ENCODE measurements at places on chromosomes 4 and X. TPM values are rescaled to one million over a fixed set of nuclear protein-coding genes. Genes with fewer than 3 reads are reported as not detected.

- no peak for DNase-seq
Observed at GRCh38 chr4:127410201-127410600, 222.6 kb upstream of the INTU start.

DNA sequence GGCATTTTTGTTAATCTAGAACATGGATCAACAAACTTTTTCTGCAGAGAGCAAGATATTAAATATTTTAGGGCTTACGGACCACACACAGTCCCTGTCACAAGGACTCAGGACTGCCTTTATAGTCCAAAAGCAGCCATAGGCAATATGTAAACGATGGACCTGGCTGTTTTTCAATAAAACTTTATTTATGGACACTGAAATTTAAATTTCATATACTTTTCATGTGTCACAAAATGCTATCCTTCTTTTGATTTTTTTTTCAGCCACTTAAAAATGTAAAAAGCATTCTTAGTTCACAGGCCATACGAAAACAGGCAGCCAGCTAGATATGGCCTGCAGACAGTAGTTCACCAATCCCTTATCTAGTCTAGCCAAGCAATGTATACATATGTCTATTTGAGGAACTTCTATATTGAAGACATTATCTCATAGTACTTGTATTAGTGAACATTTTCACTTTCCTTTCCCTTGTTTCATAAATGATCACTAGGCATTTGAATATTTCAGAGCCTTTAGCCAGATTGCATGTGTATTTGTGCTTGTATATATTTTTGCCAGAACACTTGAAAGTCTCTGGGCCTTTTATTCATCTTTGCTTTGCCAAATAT is 350.9 kb downstream of the RPA4 start:
- no peak for DNase-seq

GRCh38 chr4:81214881-81215868 is at the start of gene PRKG2:
Gene PRKG2, minus strand, starts transcription at chr4:81215222. Its CDS starts 10,175 bp downstream, at chr4:81205047.
- DNase-seq = no peak

DNA sequence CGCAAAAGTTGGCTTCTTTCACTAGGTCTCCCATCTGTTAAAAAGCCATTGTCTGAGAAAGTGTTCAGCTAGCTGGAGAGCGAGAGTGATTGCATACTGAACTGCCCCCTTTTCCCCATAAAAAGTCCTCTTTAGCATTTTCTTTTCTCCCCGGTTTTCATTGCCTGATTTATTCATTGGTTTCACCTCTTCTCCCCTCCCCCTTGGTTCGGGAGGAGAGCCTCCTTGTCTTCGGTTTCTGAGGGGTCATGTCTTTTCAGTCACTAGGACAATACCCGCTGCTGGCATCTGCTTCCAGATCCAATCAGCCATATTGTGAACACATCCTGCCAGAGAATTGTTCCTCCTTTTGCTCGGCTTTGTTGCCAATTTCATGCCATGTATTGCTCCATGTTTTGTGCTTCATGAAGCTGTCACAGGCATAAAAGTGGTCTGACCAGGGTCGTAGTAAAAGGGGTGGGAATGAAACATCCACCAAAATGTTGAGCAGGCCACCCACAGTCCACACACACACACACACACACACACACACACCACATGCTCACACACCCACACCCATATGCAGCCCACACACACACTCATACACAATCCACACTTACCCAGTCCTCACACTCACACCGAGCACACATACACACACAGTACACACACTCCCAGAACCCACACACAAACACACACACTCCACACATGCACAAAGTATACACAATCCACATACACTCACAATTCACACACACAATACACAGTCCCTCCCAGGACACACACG is 136.0 kb downstream of the NKX6-1 start:
- DNase-seq = no peak

- DNase-seq = no peak
Observed at GRCh38 chrX:121655276-121655675, 607.9 kb downstream of the GLUD2 start.

DNA sequence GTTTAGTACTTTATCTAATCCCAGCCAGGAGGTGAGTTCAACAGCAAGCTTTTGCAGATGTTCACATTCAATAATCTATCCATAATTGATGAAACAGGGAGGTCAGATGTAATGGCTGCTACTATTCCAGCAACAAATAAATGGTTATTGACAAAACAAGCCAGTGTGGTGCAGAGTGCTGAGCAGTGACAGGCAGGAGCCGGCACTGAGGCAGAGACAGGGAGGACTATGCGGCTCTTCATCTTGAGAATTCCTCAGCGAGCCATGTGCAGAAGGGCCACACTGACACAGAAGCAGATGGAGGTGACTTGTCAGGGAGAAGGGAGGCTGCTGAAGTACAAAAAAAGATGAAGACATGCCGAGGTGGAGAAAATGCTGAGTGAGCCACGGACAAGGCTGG is 98.3 kb downstream of the TTC29 start:
- no peak for DNase-seq

GRCh38 chr4:149972407-149972806 is 105.8 kb upstream of the DCLK2 start:
- DNase-seq = no peak

- DNase-seq = no peak
Observed at GRCh38 chrX:131072871-131073571, 14.9 kb downstream of the ARHGAP36 start.

Gene UGT2B11
- not detected for total RNA-seq

DNA sequence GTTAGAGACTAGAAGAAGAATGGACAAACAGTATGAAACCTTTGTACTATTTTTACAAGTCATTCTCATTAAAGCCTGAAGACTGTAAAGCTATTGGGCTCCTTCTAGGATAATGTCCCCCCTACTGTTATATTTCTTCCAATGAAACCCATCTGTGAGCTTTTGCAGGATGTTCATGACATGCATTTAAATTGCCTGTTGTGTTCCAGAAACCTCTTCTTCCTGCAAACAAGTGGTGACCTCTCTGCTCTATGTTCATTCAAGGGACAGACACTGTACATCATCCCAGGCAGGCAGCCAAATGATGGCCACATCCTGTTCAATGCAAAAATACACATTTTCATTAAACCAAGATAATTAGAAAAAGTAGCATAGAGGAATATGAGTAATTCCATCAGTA is 128.0 kb downstream of the C4orf33 start:
- no peak for DNase-seq

Gene GSX2
- total RNA-seq = not detected

Gene PITX2
- total RNA-seq = not detected

GRCh38 chr4:123506011-123506695 is 109.6 kb downstream of the SPRY1 start:
- no peak for DNase-seq

DNA sequence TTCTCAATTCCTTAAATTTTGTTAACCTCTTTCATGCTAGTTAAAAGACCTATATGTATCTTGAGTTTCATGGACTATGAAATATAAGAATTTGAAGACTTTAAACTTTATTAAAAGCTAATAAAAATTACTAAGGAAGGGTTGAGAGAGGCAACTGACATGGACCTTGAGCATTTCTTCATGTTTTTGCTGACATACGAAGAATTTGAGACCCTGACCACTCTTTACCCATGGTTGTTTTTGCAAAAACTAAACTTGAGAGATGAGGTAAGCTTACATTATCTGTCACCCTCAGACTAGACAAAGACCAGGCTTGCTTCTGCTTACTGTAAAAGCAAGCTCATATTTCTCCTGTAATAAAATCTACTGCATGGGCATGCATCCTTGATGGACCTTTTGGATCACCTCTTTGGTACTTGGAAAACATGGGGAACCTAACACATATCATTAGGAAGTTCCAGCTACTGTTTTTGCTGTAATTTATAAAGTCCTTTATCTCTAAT is 338.2 kb upstream of the PABPC4L start:
- DNase-seq = no peak

Gene NDNF
- not detected for total RNA-seq

Gene BTK
- not detected for total RNA-seq

- no peak for DNase-seq
Observed at GRCh38 chr4:137994853-137995252, 247.3 kb downstream of the SLC7A11 start.

Gene OPRPN
- not detected for total RNA-seq

Gene PLXNA3
- 25.4 TPM for total RNA-seq

Gene SPANXN4
- total RNA-seq = not detected

GRCh38 chr4:71746379-71746778 is 37.5 kb downstream of the GC start:
- no peak for DNase-seq

DNA sequence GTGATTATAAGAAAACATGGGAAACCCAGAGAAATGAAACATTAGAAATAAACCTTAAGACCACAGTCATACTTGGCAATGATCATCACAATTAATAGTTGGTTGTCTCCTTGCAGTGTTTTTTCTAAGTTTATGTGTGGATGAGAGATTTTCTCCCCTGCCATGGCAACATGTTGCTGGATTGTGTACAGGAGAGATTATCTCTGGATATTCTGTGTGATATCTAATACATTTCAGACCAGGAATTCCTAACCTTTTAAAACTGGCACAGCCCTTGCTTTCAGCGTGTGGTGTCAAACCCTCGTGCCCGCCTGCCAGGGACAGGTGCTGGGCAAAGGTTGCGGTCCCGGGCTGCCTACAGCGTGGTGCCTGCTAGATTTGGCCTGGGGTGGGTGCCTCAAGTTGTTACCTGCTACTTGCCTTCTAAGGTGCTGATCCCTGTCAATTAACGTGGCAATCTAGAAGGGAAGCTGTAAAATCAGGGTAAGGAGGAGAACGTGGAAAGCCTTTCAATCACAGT is 100.5 kb downstream of the TMEM131L start:
- DNase-seq = no peak

DNA sequence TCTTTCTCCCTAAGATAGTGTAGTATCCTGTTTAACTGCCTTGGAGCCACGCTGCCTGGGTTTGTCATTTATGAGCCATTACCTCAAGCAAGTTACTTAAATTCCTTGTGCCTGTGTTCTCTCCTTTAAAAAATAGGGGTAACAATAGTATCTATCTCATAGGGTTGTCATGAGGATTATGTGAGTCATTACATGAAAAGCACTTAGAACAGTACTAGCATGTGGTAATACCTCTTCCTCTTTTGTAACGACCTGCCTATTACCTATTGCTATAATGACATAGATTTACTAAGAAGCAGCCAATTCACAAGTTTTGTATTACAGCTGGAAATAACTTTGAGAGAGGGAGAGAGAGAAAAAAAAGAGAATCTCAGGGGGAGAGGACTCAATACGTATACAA is 834.7 kb downstream of the RAPGEF2 start:
- no peak for DNase-seq

DNA sequence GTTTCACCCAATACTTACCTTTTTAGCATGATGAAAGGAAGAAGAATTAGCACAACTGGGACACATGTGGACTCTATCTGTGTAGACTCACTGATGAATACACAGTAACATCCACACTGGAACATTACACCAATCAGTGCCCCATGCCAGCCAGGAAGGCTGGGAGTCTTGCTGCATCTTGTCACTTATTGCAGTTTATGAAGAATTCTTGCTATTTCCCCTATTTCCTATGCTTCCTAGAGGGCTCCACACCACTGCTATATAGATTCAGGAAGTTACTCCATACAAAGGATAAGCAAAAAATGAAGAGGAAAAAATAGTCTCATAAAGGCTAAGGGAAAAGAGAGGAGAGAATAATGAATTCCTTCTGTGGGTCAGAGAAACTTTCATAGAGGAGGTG is 201.0 kb downstream of the CAMK2D start:
- DNase-seq = no peak

Gene CFAP47
- total RNA-seq = not detected

- DNase-seq = no peak
Observed at GRCh38 chr4:184416913-184417734, 57.2 kb downstream of the IRF2 start.

DNA sequence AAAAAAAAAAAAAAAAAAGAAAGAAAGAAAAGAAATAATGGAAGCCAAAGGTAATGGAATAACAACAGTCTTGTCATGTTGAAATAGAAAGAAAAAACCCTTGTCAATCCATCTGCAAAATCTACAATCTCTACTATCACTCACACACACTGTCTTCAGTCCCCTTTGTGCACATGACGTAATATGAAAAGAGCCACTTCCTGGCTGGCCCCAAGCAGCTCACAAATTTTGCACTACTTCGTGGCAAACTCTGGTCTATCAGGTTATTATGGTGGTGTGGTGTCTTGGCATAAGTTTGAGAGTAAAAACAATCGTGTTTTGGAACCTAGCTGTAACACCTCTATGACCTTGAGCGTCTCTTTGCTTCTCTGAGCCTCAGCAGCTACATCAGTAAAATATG is 8.3 kb upstream of the AFAP1 start:
- no peak for DNase-seq

DNA sequence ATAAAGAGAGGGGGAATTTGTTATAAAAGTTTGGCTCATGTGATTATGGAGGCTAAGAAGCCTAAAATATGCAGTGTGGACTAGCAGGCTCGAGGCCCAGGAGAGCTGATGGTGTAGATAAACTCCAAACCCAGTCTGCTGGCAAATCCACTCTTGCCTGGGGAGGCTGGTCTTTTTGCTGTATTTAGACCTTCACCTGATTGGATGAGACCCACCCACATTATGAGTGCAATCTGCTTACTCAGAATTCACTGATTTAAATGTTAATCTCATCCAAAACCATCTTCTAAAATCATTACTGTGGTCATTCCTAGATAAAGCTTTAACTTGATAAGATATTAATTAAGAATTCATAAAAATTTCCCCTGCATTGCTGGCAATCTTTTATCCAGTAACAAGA is 473.2 kb downstream of the TMA16 start:
- no peak for DNase-seq

GRCh38 chr4:153154007-153154975 is 50.0 kb upstream of the TRIM2 start:
- DNase-seq = no peak
